ENCODE measurements at places on chromosomes 4 and X.

GRCh38 chr4:54440394-54441136 lies 211.5 kb downstream of the PDGFRA start:
- peak; percentile 51 for DNase-seq

DNA sequence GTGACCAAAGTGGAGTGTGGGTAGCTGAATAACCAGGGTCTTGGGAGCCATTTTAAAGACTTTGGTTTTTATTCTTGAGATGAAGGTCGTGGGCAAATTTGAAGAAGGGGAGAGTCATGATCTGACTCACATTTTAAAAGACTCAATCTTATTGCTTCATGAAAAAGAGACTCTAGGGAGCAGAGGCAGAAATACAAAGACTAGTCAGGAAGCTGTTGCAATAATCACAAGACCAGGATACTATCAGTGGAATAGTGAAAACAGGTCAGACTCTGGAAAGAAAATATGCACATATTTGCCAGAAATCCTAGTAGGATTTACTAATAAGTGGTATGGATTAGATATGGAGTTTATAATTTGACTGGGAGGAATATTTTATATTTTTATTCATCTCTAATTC lies 448.4 kb downstream of the RAPGEF2 start:
- peak; percentile 45 for DNase-seq

GRCh38 chrX:65522739-65523372 lies 11.7 kb downstream of the LAS1L start:
- peak; percentile 51 for DNase-seq

- DNase-seq: no peak
Observed at GRCh38 chr4:107843391-107843790, 18.7 kb downstream of the SGMS2 start.

- peak; percentile 38 for DNase-seq
Observed at GRCh38 chr4:163554870-163555465, 60.5 kb downstream of the TMA16 start.

DNA sequence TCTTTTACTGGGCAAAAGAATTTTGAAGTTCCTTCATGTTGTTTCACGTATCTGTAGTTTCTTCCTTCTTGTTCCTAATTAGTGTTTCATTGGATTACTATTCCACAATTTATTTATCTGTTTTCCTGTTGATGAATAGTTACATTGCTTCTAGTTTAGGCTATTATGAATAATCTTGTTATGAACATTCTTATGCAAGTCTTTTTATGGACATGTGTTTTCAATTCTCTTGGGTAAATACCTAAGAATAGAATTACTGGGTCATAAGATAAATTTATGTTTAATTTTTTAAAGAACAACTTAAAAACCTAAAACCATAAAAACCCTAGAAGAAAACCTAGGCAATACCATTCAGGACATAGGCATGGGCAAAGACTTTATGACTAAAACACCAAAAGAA lies 70.9 kb upstream of the RXFP1 start:
- no peak for DNase-seq

- no peak for DNase-seq
Observed at GRCh38 chr4:185189606-185190305, 14.0 kb downstream of the CFAP97 start.

DNA sequence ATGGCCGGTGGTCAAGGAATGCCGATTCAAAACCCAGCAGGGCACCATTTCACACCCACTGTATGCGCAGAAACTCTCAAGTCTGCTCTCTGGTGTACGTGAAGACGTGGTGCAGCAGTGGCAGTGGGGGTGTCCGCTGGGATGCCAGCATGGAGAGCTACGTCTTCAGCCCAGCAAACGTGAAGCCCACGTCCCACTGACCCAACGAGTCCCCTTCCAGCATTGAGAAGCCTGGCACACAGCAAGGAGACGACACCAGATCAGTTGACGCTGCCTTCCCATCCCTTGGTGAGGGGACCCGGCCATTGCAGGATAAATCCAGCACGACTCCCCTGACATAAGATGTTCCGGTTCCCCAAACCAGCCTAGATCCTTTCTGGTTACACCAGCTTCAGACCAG lies 2.2 kb upstream of the PLXNB3 start:
- no peak for DNase-seq

GRCh38 chr4:99186029-99186428 lies 33.0 kb downstream of the ADH6 start:
- DNase-seq: no peak

GRCh38 chrX:617891-618290 lies 12.7 kb upstream of the SHOX start:
- no peak for DNase-seq

- peak; percentile 72 for DNase-seq
Observed at GRCh38 chr4:72951628-72952027, 117.9 kb downstream of the COX18 start.

- no peak for DNase-seq
Observed at GRCh38 chrX:31884535-31884934, 812.7 kb upstream of the FTHL17 start.

GRCh38 chrX:77446908-77447652 lies at the start of gene FGF16:
FGF16 (plus strand) TSS chrX:77447389; CDS start chrX:77447675, 286 bp downstream.
- DNase-seq: no peak

DNA sequence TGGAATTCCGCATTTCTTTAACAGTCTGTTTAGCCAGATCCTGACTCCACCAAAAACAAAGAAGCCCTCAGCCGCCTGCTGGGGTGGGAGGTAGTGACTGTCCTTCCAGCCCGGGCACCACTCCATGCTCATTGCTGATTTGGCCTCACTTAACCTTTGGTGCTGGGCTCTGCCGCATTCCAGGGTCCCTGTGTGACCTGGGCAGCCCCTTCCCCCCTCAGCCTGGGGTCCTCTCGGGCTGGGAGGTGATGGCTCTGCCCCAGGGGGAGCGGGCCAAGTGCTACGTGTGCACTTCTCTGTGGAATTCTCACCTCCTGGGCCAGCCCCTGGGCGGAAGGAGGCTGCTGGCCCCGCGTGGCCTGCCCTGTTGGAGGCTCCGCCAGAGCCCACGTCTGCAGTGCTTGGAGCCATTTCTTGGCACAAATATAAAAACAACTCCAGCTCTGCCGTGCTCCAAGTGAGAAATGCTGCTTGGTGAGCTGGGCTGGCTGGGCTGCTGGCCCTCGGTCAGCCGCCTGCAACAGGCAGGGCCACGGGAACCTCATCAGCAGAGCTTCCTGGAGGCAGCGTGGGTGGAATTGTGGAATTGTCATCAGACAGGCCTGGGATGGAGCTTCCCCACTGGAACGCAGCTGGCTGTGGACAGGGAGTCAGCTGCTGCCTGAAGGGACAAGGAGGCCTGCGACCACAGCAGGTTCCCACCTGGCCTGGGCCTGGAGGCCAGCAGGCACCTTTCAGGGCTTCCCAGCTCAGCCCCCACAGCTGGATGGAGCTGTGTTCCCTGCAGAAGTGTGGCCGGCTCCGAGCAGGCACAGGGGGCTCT lies 66.0 kb downstream of the TRMT44 start:
- no peak for DNase-seq

DNA sequence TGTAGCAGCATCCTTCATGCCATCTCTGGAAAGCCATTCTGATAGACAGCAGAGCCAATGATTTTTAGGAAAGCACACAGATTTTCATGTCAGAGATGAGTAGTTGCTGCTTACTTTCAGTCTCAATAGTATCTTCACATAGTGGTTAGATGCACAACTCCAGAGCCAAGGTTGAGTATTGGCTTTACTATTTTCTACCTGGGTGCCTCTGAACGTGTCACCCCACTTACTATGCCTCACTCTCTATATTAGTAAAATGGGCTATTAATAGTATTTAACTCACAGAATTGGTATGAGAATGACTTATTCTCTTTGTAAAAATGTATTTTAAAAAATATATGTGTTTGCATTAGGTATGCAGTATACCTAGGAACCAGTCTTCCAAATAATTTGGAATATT lies 108.8 kb upstream of the STIM2 start:
- DNase-seq: no peak

DNA sequence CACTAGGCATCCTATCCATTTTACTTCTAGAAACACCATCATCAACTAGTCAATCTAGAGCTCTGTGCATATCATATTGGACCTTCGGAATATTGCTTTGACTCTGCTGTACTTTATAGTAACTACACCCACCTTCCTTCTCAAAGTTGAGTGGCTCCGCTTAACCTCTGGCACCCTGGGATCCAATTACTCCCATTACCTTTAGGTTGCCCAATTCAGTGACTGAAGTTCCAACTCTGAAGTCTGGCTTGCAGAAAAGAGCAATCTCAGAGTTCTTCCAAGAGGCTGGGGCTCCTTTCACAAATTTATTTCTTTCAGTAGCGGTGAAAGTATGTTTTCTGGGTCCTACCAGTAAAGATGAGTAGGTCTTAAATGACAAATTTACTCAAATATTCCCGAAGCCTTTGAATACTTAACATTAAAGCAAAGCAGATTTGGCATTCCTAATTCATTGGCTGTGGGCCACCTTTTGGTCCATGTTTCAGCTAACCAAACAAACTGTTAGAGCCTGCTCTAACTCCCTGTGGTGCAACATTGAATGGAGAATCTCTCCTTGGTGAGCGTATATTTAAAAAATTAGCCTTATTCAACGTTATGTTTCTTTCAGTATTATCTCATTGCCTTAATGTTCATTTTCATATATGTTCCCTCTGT lies 1215.8 kb downstream of the RAPGEF2 start:
- no peak for DNase-seq

- no peak for DNase-seq
Observed at GRCh38 chr4:100075056-100075455, 115.2 kb downstream of the DDIT4L start.

GRCh38 chr4:114332119-114332518 lies 266.5 kb upstream of the UGT8 start:
- no peak for DNase-seq

DNA sequence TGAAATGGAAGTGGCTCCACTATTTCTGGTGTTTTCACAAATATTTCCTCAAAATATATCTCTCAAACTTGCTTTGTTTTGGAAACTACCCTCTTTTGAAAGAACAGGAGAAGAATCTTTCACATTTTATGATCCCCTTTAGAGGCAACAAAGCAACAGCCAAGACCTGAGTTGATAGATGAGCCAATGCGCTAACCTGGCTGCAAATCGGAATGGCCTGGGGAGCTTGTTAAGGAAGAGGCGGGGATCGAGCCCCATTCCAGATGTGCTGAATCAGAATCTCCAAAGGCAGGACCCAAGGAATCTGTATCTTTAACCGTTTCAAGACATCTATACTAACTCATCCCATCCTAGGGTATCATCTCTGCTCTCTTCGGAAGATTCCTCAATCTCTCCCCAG lies 181.3 kb downstream of the GPC3 start:
- no peak for DNase-seq

DNA sequence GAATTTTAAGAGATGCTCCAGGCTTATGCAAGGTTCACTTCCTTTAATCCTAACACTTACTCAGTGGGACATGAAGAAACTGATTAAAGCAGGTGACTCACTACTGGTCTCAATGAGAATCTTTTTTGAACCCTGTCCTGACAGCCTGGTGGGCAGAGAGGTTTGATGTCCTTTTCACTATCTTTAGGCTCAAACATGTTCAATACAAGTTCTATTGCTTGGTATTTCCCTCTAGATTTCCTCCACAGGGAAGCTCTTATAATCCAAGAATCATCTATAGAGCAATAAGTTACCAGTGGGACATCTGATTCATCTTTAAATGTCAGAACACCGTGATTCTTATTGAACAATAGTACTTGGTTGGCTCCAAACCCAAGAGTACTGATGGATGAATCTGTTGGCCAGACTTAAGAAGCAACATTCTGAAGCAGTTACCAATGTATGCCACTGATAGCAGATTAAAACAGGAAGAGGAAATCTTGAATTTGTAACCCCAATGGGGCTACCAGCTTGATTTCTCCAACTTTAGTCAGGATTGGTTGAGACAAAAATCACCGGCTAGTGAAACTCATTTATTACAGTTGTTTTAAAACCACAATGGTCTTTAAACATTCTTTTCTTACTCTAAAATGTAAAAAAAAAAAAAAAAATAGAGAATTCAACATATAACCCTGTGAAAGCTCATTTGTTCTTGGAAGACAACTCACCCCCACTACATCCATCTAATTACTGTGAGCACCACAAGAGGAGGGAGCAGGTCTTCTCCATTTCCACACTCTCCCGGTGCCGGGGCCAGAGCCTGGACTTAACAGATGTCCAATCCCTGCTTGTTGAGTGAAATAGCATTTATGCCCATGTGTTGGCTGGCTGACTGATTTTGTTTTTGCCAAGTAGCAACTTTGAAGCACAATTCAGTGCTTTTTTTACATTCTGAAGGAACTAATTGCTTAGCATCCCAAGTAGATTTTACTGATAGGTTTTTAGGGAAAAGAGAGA lies 43.3 kb downstream of the FGFBP1 start:
- peak; percentile 81 for DNase-seq

DNA sequence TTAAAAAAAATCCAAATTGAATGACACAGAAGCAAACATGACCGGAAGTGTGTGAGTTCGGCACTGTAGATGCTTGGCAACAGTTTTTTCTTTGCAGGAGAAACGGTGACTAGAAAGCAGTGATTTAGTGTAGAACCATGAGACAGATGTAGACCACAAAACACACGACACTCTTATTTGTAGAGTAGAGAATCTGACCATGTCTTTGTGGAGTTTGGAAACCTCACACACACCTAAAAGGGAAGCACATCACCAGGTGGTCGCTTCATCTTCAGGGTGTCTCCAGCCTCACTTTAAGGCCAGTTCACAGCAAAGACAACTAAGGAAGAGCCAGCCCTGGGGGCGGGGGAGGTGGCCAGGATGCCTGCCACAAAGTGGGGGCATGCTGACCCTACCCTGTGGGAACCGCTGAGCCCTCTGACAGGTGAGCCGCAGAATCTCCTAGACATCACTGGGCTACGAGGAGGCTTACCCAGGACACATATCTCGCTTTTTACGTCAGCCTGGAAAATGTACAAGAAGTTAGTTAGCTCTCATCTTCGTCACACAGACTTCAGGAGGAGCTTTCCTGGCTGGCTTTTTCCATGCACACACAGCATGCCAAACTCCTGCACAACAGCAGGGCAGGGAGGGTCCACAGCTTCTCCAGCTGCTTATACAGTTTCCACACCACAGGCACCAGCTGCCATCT lies 64.4 kb upstream of the PDLIM3 start:
- no peak for DNase-seq

GRCh38 chr4:1041147-1041935 lies 29.9 kb downstream of the FGFRL1 start:
- peak; percentile 62 for DNase-seq

- peak; percentile 23 for DNase-seq
Observed at GRCh38 chr4:183636503-183636902, 22.5 kb downstream of the RWDD4 start.
